Astrocyte of the spinal cord (primary cell): ENCODE measurements at places on chromosomes 16 and 17.

DNA sequence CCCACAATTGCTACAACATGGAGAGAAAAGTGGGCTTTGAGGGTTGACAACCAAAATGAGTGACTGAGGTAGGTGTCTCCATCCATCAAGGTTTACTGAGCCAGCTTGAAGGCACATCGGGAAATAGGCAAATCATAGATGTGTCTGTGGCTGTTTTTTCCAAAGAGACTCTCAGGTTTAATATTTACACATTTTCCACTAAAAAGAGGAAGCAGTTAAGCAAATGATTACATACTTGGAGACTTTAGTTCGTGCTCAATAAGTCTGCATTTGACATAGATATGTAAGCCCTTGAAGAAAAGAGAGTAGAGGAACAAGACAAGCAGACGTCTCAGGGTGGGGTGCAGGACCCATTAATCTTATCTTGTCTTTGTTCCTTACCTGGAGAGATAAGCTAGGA, 148.9 kb upstream of the COX10 start:
- no peak for DNase-seq

DNA sequence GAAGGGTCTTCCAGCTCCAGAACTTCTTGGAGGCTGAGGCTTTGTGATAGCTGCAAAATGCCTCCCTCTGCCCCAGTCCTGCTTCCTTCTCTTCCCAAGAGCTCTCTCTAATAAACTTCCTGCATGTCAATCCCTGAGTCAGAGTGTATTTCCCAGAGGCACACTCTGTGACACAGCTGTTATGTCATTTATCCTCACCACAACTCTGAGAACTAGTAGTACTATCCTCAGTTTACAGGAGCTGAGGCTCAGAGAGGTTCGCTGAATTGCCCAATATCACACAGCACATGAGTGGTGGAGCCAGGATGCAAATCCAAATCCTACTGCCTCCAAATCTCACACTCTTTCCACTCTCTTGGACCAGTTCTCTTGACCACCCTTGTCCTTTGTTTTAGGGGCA, 20.0 kb downstream of the UNC45B start:
- no peak for DNase-seq

- no peak for DNase-seq
Observed at GRCh38 chr17:38617074-38617860, 11.5 kb upstream of the SRCIN1 start.

DNA sequence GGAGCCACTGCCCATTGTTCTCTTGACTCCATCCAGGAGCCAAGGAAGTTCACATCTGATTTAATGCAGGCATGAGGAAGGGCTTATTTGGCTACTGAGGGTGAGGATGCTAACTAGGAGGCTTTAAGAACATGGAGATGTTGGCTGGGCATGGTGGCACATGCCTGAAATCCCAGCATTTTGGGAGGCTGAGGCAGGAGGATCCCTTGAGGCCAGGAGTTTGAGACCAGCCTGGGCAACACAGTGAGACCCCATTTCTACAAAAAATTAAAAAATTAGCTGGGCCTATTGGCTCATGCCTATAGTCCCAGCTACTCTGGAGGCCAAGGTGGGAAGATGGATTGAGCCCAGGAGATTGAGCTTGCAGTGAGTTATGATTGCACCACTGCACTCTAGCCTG, 116.5 kb downstream of the RAP1GAP2 start:
- no peak for DNase-seq

GRCh38 chr16:4509420-4509819, 29.2 kb downstream of the CDIP1 start:
- DNase-seq, result no peak
